Coronary artery (tissue), 2 donors: ENCODE measurements at places on chromosomes 4 and X.

DNA sequence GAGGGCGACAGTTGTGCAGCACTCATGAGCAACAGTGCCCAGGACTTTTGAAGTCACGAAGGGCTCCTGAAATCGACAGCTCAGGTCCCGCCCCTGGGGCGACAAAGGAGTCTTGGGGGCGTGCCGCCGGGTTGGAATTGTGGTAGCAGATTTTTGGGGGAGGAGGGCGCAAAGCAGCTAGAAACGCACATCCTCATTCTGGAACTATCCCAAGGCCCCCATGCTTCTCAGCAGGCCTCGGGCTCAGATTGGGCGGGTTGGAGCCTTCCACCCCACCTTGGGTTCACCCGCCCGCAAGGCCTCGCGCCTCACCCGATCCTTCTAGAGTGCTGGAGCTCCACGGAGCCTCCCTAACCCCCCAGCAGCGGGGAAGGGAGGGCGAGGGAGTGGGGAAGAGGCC lies 85.5 kb downstream of the HPRT1 start:
- DNase-seq, result no peak

GRCh38 chrX:31355206-31355955 lies 283.5 kb upstream of the FTHL17 start:
- no peak for DNase-seq

- DNase-seq, result no peak
Observed at GRCh38 chr4:176988226-176988625, 195.5 kb upstream of the VEGFC start.

- no peak for DNase-seq
Observed at GRCh38 chr4:68466185-68466584, 18.9 kb downstream of the TMPRSS11E start.

- no peak for DNase-seq
Observed at GRCh38 chr4:26171941-26172340, 148.9 kb upstream of the RBPJ start.

DNA sequence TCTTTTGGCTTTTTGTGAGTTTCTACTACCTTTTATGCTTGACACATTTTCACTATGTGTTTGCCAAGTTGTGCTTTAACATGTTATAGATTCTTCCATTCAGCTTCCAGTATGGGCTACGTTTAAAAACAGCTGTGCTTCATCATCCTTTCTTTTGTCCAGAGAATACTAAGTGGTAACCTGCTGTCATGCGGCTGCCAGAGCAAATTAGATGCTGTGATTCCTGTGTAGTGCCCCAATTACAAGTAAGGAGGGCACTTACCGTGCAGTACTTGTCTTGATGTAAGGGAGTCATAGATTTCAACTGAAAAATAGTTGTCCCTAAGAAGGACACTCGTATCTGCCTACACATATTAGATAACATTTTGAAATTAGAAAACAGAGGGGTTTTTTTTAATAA lies 531.8 kb upstream of the GALNTL6 start:
- DNase-seq, result no peak

GRCh38 chr4:65951177-65951576 lies 280.9 kb upstream of the EPHA5 start:
- no peak for DNase-seq

DNA sequence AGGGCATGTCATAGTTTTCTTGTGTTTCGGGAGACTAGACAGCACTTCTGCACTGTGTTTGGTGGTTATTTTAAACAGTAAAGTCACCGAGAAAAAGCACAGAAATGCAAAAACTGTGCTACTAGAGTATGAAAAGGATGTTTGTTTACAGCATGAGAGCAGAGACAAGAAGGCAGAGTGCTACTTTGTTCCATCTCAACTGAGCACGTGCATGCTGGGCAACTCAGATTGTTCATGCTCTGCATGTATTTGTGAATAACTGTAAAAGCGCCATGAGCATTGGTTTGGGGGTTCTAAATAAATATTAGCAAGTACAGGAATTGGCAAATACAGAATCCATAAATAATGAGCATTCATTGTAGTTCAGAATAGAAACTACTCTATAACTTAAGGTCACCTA lies 7.4 kb downstream of the EVC start:
- no peak for DNase-seq

GRCh38 chr4:31735004-31735403 lies 1014.8 kb downstream of the PCDH7 start:
- DNase-seq, result no peak

DNA sequence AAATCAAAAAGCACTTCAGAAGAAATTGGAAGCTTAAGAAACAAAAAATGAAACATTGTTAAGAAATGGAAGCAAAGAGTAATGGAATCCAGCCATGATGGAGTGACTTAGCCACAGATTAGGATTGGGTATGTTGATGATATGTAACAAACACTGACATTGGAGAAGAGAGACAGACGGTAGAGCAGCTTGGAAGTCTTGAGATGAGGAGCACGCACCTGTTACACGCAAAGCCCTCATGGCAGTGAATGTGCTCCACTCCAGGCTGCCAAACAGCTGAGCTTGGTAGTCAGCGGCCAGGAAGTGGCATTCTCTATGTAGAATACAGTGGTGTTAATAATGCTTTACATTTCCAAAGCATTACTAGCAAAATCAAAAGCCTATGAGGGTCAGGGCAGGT lies 56.9 kb upstream of the GPRIN3 start:
- no peak for DNase-seq

- no peak for DNase-seq
Observed at GRCh38 chr4:152785639-152786615, 6.2 kb downstream of the ARFIP1 start.

DNA sequence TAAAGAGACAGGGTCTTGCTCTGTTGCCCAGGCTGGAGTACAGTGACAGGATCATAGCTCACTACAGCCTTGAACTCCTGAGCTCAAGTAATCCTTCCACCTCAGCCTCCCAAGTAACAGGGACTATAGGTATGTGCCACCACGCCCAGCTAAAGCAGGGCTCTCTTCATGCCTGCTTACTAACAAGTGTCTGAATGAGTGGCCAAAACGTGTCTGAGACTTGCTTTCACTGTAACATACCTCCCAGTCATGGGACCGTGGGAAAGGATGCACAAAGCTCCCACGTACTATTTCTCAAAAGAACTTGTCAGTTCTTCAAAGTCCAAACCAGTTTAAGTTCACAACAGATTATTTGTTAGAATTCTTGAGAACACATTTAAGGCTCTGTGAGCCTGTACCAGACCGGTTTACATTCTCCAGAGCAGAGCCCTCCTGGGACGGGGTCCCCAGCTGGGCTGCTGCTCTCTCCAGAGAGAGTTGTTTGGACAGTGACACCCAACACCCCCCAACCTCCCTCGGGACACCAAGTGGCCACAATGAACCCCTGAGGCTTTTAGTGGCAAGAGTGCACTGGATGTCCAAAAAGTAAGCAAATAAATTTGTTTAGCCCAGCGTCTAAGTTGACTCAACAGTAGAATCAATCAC lies 24.1 kb downstream of the SH3KBP1 start:
- DNase-seq, result no peak

GRCh38 chr4:21768349-21769310 lies 179.9 kb downstream of the KCNIP4 start:
- no peak for DNase-seq

- DNase-seq, result no peak
Observed at GRCh38 chr4:114284629-114285028, 305.2 kb upstream of the ARSJ start.

DNA sequence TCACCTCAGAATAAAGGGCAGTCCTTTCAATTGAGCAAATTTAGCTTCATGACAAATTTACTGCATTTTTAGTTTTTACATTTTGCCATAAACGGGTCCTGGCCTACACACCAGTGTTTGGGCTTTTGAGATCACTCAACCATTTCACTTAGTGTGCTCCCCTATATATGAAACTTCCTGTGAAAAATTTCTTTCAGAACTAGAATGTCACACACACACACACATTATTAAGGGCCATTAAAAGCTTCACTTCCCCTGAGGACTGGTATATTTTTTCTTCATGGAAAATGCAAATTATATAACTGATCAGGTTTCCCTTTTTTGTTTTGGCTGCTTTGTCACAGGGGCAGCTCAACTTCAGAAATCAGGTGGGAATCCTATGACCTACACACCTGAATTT lies 206.5 kb downstream of the ENOX2 start:
- no peak for DNase-seq

DNA sequence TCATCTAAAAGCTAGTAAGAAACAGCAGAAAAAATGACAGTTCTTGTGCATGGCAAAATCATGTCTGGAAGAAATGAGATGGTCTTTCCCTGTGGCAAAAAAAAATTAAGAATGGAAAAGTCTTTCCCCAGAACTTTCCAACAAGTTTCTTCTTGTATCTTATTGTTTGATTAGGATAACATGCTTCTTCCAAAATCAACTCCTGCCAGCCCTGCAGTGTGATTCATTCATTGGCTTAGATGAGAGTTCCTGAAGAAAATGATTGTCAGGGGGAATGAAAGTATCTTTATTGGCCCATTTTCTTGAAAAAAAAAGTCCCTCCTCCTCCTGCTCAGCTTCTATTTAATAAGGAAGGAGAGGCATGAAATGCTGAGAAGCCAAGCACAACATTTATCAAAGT lies 407.7 kb downstream of the ARAP2 start:
- DNase-seq, result no peak

- no peak for DNase-seq
Observed at GRCh38 chrX:7083468-7084396, 63.8 kb upstream of the STS start.

DNA sequence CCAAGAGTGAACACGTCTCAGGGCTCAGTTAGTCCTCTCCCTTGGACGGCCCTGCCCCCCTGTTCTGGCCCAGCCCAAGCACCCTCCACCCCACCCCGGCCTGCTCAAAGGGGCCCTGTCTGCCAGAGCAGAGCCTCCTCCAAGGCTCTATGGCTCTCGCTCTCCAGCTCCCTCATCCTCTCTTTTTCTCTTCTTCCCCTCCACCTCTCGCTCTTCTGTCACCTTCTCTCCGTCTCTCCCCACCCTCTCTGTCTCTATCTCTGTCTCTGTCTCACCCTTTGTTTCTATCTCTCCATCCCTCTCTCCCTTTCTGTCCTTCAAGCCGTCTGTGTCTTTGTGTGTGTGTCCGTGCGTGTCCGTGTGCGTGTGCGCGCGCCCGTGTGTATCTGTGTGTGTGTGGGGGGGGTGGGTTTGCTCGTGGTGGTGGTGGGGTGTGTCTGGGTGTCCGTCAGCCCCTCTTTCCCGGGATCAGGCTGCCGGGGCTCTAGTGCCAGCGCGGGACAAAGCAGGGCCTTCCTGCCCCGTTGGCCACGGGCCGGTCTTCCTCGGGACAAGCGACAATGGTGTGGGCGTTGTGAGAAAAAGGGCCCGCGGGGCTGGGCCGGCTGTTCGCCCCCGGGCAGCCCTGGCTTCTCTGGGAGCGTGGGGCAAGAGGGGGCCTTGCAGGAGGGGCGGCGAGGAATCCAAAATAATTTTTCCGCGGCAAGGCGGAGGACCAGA lies 8.7 kb downstream of the FRG2 start:
- DNase-seq, result no peak

DNA sequence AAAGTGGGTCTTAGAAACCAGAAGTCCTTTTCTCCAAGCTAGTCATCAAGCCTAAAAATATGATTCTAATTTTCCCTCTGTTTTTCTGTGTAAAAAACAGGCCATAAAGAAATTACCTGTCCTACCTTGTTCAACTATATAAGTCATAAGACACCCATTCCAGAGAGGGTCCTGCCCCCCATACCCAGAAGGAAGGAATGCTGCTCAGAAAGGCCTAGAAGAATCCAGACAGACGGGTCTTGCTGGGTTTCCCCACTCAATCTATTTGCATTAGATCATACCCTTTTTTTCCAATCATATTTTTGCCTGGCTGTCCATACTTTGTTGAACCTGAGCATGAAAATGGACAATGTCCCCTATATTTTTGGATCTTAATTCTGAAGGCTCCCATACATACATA lies 16.3 kb upstream of the XAGE2 start:
- no peak for DNase-seq

GRCh38 chrX:143854006-143854405 lies 29.9 kb upstream of the UBE2NL start:
- no peak for DNase-seq

DNA sequence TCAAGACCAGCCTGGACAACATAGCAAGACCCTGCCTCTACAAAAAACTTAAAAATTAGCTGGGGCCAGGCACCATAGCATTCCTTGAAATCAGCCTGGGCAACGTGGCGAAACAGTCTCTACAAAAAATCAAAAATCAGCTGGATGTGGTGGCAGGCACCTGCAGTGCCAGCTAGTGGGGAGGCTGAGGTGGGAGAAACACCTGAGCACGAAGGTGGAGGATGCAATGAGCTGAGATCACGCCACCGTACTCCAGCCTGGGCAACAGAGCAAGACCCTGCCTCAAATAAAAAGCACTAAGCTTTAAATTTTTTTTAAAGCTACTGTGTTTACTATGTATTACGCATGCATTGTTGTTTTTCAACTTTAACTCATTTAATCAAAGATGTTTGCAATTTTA lies 3.2 kb downstream of the RPL9 start:
- no peak for DNase-seq

- DNase-seq, result no peak
Observed at GRCh38 chrX:97494756-97495372, 611.2 kb downstream of the RPA4 start.

DNA sequence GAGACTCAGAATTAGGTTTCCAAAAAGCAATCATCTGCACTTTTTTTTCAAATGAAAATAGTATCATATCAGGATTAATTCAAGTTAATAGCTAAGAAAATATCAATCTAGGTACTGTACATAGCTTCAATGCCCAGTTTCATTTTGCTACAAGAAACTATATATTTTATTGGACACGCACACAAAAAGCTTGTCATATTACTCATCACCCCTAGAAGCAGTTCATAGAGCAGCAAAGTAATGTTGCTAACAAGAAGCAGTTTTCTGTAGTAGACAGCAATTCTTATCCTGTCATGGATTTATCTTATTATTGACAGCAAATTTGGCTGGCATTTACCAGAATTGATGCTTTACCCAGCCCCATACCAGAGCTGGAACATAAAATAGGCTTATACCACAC lies 52.3 kb upstream of the LSM6 start:
- DNase-seq, result no peak

- DNase-seq, result no peak
Observed at GRCh38 chr4:86483773-86484172, 110.3 kb upstream of the PTPN13 start.

GRCh38 chrX:42195506-42195905 lies 272.2 kb upstream of the CASK start:
- no peak for DNase-seq

GRCh38 chr4:23779839-23780238 lies 110.0 kb downstream of the PPARGC1A start:
- DNase-seq, result no peak

GRCh38 chr4:152928286-152928685 lies 7.8 kb upstream of the FHDC1 start:
- DNase-seq, result no peak

DNA sequence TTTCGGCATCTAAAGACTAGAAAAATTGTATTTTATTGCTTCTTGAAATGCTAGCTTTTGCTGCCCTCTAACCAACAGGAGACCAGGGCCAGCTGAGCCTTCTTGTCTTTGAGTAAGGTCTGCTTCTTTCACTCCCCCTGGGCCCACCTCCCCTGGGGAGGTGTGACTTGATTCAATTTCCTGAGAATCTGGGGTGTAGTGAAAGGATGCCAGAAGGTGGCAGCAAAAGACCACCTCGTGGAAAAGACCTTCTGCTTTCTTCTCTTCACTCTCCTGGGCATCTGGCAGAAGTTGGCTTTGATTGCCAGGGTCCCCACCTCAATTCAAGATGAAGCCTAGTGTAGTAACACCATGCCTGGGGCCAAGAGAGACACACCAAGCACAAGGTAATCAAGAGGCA lies 96.5 kb upstream of the MAOA start:
- peak; percentile 73 for DNase-seq
